Stimulated activated CD8-positive, alpha-beta memory T cell treated with anti-CD3 and anti-CD28 coated beads, Interleukin-2, amount 100 ng/mL, for 48 hours (primary cell): ENCODE measurements at places on chromosomes 4 and X.

- no peak for DNase-seq
These were observed 456.3 kb downstream of the DTHD1 start for GRCh38 chr4:36737691-36738090.

GRCh38 chr4:144799486-144799885 lies 153.5 kb downstream of the HHIP start:
- no peak for DNase-seq

- no peak for DNase-seq
These were observed 4.7 kb downstream of the HS3ST1 start for GRCh38 chr4:11424000-11424399.

DNA sequence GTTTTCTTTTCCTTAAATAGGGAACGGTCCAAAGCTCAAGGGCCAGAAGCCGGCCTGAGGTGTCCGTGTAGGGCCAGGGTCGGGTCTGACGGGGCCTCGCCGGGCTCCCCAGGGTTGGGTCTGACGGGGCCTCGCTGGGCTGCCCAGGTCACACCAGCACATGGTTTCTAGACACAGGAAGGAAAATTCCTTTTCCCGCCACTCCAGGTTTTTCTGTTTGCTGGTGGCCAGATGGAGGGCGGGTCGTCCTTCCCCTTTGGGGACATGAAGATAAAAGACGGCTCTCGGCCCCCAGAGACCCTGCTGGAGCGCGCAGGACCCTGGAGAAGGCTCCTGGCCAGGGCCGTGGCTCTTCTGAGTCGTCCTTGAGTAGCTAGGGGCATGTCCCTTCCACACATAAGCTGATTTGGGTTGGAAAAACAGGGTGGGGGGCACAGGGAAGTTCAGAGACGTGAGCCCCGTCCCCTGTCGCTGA lies 35.1 kb downstream of the PIGG start:
- no peak for DNase-seq

- DNase-seq: no peak
These were observed 598.2 kb upstream of the NDST4 start for GRCh38 chr4:115711575-115711974.

- DNase-seq: no peak
These were observed 32.0 kb upstream of the MGST2 start for GRCh38 chr4:139633661-139634060.

DNA sequence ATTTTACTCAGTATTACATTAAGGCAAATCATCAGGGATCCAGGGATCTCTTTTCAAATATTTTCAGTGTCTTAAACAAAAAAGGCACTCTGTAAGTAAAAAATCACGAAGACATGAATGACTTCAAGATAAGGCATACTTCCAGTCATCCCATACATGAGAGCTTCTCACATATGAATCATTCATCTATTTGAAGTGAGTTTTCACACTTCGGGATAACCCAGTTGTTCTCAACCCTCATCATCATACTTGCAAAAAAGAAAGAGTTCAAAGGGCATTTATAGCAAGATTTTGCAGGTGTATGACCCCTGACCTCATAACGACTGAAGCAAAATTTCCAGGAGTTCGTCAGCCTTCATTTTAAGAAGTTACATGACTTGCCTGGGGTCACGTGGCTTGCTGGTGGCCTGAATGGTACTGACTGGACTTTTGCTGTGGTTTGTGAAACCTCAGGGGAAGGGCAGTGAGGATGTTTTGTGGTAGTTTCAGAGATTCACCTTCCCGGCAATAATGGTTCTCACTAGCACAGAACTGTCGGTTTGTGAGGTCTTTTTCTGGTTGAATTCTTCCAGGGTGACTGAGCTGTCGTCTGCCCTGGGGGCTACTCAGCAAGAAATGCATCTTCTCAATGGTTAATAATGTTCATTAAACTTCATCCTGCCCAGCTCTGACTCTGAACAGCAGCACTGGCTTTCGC lies 115.8 kb upstream of the SHISA3 start:
- no peak for DNase-seq

- no peak for DNase-seq
These were observed 177.0 kb downstream of the CAMK2D start for GRCh38 chr4:113584407-113585150.

- DNase-seq: no peak
These were observed 208.1 kb downstream of the FBXW7 start for GRCh38 chr4:152327606-152328453.

GRCh38 chrX:96685210-96686099 lies 813 bp downstream of the DIAPH2 start:
- DNase-seq: peak; percentile 5

GRCh38 chr4:93897559-93897958 lies 69.0 kb downstream of the ATOH1 start:
- no peak for DNase-seq

DNA sequence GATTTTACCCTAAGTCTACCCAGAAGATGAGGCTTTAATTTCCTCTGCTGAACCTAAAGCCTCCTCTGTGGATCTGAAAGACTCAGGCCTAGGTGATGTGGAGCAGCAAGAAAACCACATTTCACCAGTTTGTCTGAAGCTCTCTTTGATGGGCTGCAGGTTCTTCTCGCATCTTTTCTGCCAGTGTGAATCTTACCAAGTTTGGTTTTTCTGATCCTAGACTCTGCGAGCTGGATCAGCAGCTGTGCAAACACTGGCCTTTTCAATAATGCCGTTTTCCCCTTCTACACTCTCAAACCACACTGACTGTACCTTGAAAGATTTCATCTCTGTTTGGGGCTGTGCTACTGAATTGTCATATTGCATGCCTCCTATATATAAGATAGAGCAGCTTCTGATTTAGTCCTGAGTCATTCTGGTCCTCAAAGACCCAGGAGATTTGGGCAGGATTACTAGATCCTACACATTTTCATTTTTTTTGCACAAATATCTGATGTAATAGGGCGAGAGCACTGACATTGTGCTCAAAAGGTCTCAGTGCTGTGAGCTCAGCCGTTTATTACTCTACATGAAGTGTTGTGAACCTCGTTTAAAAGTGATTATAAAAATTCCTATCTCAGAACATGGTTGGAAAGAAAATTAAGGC lies 133.6 kb upstream of the FAM9C start:
- no peak for DNase-seq
